ENCODE measurements at places on chromosomes 2 and 18.

DNA sequence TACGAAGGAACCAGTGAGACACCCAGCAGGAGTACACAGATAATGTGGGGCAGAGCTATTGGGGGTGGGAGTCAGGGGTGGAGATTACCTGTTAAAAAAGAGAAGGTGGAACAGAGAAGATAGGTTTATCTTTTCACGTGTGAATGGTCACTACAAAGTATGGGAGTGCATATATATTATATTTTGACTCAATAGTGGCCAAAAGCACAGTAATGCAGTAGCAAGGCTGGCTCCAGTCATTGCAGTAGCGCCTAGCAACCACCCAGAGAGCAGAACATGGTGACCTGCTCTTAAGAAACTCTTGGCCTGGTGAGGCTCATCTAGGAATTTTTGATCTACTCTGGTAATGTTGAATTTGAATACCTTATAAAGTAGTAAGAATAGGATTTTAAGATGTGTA, 1.0 kb downstream of the IMPACT start:
- no peak for DNase-seq

DNA sequence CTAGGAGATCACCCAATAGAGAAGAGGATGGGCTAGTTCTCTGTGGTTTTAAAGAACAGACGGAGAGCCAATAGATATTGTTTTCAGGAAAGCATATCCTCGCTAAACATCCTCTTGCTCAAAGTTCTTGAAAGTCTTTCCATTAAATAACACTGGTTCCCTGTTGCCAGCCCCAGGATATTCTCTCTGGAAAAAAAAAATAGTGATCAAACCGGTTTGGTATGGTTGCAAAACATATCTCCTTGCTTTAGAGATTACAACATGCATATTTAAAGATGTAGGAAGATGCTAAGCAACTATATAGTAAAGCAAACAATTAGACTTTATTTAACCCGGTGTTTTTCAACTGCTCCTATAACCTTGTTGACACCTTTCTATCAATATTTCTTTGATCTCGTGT, 211.4 kb downstream of the CMPK2 start:
- no peak for DNase-seq

- no peak for DNase-seq
These were observed 297.5 kb downstream of the PIEZO2 start for GRCh38 chr18:10851824-10852319.

- no peak for DNase-seq
These were observed 547.0 kb downstream of the NUP35 start for GRCh38 chr2:183671233-183671632.

- peak; percentile 54 for DNase-seq
These were observed 21.0 kb upstream of the PTMA start for GRCh38 chr2:231687133-231687852.

- no peak for DNase-seq
These were observed 46.0 kb downstream of the ODC1 start for GRCh38 chr2:10402062-10402585.

DNA sequence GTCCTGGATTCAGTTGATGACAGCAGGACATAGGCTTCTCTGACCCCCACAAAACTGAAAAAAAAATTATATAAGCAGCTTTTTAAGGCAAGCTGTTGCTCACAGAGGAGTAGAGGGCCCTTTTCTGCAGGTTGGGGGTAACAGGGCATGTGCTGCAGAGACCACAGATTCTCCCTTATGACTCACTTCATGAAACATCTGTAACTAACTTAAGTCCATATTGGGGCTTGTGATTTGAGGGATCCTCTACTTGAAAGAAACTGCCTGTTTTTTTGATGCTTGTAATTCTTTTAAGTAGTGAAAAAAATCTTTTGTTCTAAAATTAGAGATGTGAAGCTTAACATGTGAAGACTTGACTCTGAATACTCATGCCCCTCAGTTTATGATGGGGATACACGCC, 33.4 kb downstream of the XRCC5 start:
- no peak for DNase-seq

DNA sequence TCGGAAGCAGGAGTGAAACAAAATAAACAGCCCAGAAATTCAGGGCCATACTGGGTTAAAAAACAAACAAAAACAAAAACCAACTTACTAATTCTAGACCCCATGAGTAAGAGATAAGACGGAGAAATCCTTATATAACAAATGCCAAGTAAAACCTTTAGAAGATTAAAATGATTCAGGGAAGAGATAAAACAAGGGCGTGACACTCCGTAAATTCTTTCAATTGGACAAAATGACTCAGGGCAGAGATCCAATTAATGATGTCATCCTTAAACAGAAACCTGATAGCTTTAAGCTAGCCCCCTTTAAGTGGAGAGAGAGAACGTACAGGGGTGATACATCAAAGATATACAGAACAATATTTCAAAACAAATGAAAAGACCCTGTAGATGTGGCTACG, 317.4 kb downstream of the NBAS start:
- DNase-seq, result no peak

GRCh38 chr2:216117561-216118340, 8.6 kb downstream of the XRCC5 start:
- DNase-seq, result no peak

- no peak for DNase-seq
These were observed 36.6 kb upstream of the TCF7L1 start for GRCh38 chr2:85096616-85097015.

- DNase-seq, result no peak
These were observed 44.8 kb downstream of the ADCY3 start for GRCh38 chr2:24875272-24875671.

DNA sequence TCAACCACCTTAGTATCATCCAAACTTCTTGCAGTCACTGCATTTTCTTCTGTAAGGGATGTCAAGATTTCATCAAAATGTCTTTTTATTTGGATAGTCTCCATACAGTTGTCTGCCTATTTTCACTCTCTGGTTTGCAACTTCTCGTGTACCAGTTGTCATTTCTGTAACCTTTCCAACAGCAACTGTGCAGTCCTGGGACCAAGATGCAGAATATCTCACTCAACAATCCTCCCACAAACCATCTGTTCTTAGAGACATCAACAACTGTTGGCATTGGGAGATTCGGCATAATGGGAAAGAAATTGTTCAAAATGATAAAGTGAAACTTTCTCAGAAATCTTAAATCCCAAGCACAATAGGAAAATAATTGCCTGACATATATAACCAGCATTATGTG, 933.6 kb upstream of the SLC39A10 start:
- DNase-seq, result no peak

DNA sequence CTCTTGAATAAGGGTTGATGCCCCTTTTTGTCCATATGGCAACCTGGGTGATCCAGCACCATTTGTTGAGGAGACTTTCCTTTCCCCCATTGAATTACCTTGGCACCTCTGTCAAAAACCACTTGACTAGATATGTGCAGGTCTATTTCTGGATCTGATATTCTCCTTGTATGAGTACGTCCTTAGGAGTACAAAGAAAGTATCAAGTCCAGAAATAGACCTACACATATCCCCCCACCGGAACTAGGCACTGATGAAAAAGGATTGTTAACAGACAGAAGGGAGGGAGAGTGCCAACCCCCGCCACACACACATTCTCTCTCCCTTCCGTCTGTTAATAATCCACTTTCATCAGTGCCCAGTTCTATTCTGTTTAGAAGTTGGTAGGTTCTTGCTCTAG, 225.0 kb downstream of the TMEM163 start:
- DNase-seq, result no peak

DNA sequence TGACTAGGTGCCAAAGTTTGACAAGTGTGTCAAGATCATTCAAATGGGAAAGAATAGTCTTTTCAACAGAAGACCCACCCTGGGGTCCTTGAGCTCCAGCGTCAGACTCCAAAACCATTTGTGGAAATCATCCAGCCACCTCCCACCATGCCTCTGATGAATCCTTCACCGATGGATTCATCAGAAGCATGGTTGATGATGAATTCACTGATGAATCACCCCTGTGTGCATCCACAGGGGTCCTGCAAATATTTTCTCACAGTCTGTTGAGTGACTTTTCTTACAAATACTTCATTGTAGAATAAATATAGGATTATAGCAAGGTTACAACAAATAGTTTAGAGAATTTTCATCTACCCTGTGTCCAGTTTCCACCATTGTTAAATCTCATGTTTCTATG, 4.3 kb downstream of the UGT1A9 start:
- DNase-seq, result no peak

GRCh38 chr2:105371810-105372209, 27.0 kb downstream of the FHL2 start:
- DNase-seq, result no peak

DNA sequence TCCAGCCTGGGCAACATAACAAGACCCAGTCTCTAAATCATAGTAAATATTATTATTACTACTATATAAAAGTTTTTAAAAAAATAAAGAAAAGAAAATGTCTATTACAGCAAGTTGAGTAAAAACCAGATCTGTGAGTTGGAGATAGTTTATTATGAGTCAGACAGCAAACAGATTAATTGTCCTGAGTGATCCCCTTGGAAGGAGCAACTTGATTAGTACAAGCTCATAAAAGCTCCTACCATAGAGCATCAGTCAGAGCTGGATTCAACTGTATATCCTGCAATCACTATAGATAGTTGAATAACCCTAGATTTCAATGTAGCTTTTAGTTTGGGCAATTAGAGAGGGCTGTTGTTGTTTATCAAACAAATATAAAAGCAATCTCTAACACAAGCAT, 84.1 kb downstream of the TRABD2A start:
- DNase-seq, result no peak

- no peak for DNase-seq
These were observed 87.2 kb downstream of the RHOB start for GRCh38 chr2:20533993-20534622.

DNA sequence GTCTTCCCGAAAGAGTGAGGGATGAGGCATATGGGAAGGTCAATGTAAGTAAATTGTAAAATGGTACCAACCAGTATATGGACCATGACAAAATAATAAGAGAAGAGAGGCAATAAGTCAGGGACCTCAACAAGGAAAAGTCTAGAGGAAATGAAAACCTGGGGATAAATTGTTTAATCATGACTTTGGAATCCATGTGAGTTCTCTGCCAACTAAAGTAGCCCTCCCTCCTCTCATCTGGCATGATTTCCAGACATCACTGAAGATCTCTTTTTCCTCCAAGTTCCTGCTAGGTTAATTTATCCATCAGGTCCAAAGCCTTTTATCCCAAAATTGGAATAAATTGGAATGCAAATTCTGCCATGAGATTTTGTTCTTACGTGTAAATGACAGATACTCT, 417.9 kb downstream of the NRXN1 start:
- no peak for DNase-seq

- DNase-seq, result no peak
These were observed at the start of gene VSNL1 for GRCh38 chr2:17540093-17540812. VSNL1 (plus strand) TSS chr2:17540696; CDS start chr2:17592075, 51,379 bp downstream.

GRCh38 chr2:212489719-212490346, 48.8 kb downstream of the ERBB4 start:
- no peak for DNase-seq

GRCh38 chr2:85935746-85936208, 47.0 kb upstream of the ST3GAL5 start:
- no peak for DNase-seq

GRCh38 chr2:47569658-47570475, 166.9 kb downstream of the MSH2 start:
- no peak for DNase-seq
